Muscle of leg (tissue), 16 donors: ENCODE measurements at places on chromosomes 3 and 15. TPM values are rescaled to one million over a fixed set of nuclear protein-coding genes. Genes with fewer than 3 reads are reported as not detected.

Gene UQCC5
- 15.7 TPM for total RNA-seq

Gene TMEM108
- total RNA-seq = 6.3 TPM

Gene ZNF620
- 2.9 TPM for total RNA-seq

Gene GRM7
- 0.04 TPM for total RNA-seq

Gene CKMT1B
- not detected for total RNA-seq

Gene SLC6A20
- total RNA-seq = 0.09 TPM

Gene CIB2
- 15.5 TPM for total RNA-seq

Gene PLXNA1
- 22.6 TPM for total RNA-seq

Gene FGF7
- 33.8 TPM for total RNA-seq

Gene TPRG1
- 2.7 TPM for total RNA-seq

Gene SCN11A
- total RNA-seq = 2.0 TPM

Gene TGFBR2
- 47.7 TPM for total RNA-seq

Gene POU1F1
- total RNA-seq = not detected

Gene TMEM40
- total RNA-seq = 6.4 TPM

Gene SNURF
- 16.7 TPM for total RNA-seq

Gene LRRC49
- total RNA-seq = 13.8 TPM

Gene NME9
- 0.22 TPM for total RNA-seq

Gene SLC51A
- total RNA-seq = 0.44 TPM

Gene MST1R
- 1.2 TPM for total RNA-seq

Gene KBTBD13
- 1.6 TPM for total RNA-seq

Gene KNG1
- total RNA-seq = 0.13 TPM

Gene POTEB
- total RNA-seq = not detected

Gene FOXL2NB
- not detected for total RNA-seq

Gene SPATA12
- 0.04 TPM for total RNA-seq

Gene HYAL3
- total RNA-seq = 1.3 TPM

Gene SLC6A1
- total RNA-seq = 1.2 TPM

Gene RGMA
- total RNA-seq = 16.4 TPM

Gene CD96
- total RNA-seq = 0.22 TPM

Gene EEF1AKMT4
- 1.6 TPM for total RNA-seq

Gene REC114
- total RNA-seq = not detected

Gene SH3GL3
- total RNA-seq = 8.6 TPM

Gene FGD5
- total RNA-seq = 14.1 TPM

Gene MKRN3
- total RNA-seq = 0.62 TPM

Gene SLC35G2
- 2.7 TPM for total RNA-seq

Gene CATSPER2
- total RNA-seq = 0.93 TPM

Gene HCN4
- total RNA-seq = not detected

Gene SLC25A20
- total RNA-seq = 18.2 TPM

Gene LINGO1
- 1.5 TPM for total RNA-seq

Gene PLA2G4F
- not detected for total RNA-seq

Gene ROBO2
- 7.2 TPM for total RNA-seq

Gene A4GNT
- total RNA-seq = not detected

Gene PLA2G4E
- 0.80 TPM for total RNA-seq

Gene ERICH6
- total RNA-seq = 0.09 TPM
